ENCODE measurements at places on chromosomes 1 and 21.
A peak's percentile ranks its signal among the peaks of the same experiment; 100 is the strongest.

- peak; percentile 50 for DNase-seq
These were observed 101.4 kb upstream of the VAMP3 start for GRCh38 chr1:7669559-7670311.

GRCh38 chr1:6497215-6497866, 5.9 kb upstream of the PLEKHG5 start:
- DNase-seq: peak; percentile 40

DNA sequence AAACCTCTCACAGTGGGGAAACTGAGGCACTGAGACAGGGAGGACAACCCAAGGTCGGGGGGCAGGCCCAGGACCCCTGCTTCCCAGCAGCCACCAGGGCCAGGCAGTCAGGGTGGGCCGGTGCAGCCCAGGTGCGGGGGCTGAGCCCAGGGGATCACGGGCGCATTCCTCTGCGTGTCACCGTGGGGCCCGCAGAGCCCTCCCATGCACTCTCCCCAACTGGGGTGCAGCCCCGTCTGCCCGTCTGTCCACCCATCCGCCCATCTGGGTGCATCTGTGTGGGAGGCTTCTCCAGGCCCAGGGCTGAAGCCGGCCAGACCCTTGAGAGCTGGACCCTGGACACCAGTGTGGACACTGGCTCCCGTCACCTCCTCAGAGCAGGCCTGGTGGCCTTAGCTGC, 2.9 kb upstream of the PLCH2 start:
- no peak for DNase-seq

DNA sequence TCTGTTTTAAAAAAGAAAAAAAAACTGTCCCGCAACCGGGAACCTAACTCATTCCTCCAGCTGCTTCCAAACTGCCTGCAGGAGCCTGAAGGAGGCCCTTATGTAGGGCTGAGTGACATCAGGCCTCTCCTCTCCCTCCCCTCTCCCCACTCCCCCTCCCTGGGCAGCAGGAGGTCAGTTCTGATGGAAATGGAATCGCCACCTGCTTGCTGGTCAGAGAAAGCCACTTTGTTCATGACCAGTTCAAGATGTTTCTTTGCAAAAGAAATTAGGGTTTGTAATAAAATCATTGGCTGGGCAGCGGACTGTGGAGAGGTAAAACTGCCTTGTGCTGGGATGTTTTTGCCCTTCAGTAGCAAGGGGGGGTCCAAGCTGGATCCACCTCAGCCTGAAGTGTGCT, at the start of gene MAP1LC3C:
Gene MAP1LC3C, minus strand, starts transcription at position 73 of the 400 bp plus-strand sequence. CDS start 90 bp downstream, outside the sequence.
- DNase-seq: no peak

GRCh38 chr1:230749150-230749549, 2.0 kb downstream of the CAPN9 start:
- no peak for DNase-seq

DNA sequence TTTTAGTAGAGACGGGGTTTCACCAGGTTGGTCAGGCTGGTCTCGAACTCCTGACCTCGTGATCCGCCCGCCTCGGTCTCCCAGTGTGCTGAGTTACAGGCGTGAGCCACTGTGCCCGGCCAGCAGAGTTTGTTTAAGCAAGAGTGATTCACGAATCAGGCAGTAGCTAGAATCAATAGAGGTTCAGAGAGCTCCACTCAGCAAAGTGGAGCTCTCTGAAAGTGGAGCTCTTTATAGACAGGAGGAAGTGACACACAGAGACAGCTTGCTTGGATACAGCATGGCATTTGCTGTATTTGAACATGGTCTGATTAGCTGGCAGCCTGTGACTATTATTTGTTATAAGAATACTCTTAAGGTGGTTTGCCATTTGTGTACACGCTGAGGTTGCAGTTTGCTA, 27.1 kb upstream of the CD34 start:
- no peak for DNase-seq

GRCh38 chr1:77925956-77926355, 37.5 kb downstream of the NEXN start:
- DNase-seq: no peak

DNA sequence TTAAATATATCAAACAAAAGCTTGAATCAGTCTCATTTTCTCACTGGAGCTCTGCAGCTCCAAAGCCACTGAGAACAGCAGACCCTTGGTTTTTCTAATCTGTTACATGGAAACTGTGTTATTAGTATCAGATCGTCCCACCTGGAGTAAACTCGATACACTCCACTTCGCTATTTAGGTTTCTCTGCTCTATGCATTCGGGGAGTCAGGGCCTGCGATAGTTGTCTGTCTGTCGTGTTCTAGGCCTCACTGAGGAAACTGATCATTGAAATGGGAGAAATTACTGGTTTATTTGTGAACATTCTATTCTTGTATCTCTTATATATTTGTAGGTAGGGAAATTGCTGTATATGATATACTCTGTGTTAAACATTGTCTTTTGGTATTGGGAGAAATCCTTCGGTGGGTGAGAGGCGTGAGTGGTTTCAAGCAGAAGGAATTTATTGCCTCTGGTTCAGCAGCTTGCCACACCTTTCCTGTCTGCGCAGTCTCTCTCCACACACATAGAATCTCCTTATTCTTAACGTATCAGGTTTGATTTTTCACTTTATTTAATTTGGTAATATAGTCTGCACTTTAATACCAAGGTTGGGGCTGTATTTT, 8.5 kb downstream of the PRDM2 start:
- no peak for DNase-seq

GRCh38 chr1:169945181-169945580, 51.5 kb upstream of the SCYL3 start:
- no peak for DNase-seq

GRCh38 chr1:214213136-214213535, 67.8 kb upstream of the SMYD2 start:
- DNase-seq: no peak

DNA sequence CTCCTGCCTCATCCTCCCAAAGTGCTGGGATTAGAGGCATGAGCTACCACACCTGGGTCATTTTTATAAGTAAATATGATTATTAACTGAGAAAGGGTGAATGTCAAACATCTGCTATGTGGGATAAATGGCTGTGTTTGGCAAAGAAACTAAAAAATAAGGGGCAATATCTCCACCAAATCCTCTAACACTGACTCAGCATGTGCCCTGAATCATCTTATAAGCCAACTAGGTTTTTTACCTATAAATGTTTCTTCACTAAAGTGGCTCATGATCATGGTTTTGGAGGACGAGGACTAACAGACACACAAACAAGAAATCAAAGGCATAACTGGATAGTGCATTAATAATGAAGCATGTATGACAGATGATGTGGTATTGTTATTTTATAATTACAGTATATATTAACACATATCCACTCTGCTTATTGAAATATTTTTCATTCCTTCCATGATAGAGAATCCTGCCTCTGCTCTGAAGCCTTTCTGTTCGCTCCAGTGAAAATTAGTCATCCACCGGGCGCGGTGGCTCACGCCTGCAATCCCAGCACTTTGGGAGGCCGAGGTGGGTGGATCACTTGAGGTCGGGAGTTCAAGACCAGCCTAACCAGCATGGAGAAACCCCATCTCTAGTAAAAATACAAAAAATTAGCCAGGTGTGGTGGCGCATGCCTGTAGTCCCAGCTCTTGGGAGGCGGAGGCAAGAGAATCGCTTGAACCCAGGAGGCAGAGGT, 11.7 kb upstream of the ARHGAP29 start:
- no peak for DNase-seq

DNA sequence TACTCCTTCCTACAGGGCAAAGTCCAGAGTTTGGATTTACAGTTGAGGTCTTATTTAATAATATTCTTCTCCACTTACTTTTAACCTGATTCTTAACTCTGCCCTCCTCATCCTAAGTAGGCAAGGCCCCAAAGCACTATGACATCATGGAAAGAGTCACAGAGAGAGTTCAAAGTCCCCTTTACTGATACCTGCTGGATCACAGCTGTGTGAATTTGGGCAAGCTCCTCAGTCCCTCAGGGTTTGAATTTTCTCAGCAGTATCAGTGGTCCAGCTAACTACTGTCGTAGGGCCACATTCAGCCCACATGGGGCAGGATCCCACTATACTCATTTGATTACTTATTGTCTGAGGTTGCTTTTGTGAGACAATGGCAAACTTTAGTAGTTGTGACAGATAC, 16.0 kb downstream of the TYW3 start:
- no peak for DNase-seq

- DNase-seq: no peak
These were observed 119.4 kb downstream of the KCNJ15 start for GRCh38 chr21:38376235-38376634.

- no peak for DNase-seq
These were observed 38.9 kb downstream of the CCDC18 start for GRCh38 chr1:93219443-93219842.

GRCh38 chr1:153375511-153375910, at the start of gene S100A12:
S100A12 (minus strand) TSS chr1:153375621; CDS start chr1:153374592, 1,029 bp downstream.
- no peak for DNase-seq

DNA sequence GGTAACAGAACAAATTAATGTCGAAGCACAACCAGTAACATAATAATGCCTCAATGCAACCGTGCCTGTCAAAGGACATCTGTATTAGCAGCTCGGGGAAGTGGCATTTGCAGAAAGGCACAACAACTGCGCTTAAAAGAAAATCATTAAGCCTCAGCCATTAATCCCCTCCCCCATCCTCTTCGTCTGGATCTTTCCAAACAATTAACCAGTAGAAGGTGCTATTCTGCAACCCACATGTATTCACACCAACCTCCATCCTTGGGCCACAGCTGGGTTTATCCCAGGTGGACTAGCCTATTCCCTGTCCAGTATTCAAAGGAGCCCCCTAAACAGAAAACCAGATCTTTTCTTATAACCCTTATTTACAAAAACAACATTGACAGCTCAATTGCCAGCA, 2.6 kb downstream of the RERE start:
- no peak for DNase-seq

DNA sequence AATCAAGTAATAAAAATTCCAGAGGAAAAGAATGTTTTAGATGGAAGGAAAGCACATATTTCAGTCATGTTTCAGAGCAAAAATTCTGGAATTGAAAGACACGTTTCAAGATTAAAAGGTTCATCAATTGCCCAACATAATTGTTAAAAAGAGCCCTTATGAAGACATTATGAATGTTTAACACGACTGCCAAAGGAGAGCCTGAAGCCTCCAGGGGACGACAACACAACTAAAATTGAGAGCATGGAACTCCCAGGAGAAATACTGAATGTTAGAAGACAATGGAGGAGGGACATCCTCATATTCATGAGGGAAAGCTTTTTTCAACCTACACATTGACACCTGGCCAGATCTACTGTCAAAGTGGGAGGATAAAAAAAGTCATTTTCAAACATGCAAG, 16.0 kb downstream of the OR2T11 start:
- peak; percentile 46 for DNase-seq

DNA sequence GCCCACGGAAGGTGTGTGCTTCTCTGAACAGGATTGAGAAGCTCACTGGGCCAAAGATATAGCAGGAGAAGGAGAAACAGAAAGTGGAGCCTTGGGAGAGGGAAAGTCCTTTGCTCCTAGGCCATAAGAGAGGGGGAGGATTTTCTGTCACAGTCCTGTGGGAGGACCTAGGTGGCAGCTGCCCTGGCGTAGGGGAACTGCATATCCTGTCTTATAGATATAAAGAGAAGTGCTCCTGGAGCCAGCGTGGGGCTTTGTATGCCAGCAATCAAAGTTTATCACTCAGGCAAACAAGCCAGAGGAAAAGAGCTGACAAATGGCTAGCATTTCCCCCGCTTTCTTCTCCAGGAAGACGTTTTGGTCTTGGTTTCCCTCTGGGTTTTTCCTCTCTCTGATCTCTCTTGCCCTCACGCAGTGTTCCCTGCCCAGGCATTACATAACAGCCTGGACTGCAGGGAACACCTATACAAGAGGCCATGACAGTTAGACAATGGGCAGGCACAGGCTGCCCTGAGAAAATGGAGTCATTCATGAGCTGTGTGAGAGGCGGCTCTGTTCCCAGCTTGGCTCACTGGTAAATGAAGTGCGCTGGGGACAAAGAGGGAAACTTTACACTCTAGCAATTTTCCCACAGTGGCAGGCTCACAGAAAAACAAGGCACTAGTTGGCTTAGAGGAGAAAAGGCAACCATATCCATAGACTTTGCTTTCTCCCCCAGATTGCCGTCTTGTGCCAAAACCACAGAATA, 52.5 kb upstream of the ZNF648 start:
- DNase-seq: no peak

DNA sequence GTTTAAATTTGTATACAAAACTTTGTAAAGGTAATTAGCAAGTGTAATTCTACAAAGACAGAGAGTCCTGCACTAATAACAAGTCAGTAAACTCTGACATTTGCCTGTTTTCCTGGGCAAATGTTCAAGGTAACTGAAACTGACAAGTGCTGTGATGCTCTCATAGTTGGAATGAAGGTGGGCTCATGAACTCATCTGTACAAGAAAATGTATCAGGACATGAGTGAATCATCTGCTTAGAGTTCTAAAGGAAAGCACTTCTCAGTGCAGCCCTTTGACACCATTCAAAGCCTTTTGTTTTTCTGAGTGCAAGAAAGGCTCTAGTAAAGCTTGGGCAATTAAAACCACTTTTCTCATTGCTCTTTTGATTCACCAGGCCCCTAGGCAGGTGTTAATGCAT, 91.5 kb downstream of the UROD start:
- DNase-seq: no peak

DNA sequence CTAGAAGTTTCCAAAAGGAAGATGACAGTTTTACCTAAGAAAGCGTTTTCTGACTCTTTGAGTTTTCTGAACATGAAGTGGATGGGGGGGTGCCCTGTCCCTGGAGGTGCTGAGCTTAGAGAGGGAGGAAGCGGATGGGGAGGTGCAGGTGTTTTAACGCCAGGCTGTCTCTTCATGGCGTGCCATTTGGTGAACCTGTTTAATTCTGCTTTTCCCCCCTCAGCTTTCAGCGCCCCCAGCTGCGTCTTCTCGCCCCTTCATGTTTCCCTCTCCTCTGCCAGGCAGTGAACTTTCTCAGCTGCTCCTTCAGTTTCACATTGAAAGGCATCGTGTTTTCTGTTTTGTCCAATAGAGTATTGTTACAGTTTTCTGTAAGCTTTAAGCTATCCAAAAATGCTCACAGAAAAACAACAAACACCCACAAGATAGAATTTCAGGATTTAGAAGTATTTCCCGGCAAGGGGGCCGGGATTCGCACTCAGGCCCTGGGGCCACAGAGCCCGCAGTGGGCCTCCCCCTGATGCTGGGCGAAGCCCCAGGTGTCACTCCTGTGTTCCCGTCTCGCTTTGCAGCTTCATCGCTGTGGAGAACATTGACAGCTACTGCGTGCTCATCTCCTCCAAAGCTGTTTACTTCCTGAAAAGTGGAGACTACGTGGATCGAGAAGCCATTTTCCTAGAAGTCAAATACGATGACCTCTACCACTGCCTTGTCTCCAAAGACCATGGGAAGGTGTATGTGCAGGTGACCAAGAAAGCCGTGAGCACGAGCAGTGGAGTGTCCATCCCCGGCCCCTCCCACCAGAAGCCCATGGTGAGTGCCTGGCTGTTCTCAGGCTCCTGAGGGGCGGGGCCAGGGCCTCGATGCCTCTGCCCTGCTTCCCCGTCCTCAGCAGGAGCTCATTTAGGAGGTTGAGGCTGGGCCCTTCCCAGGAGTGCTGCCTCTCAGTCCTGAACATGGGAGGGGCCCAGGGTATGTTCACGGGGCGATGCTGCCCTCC, 111.4 kb downstream of the DHRS3 start:
- DNase-seq: no peak

DNA sequence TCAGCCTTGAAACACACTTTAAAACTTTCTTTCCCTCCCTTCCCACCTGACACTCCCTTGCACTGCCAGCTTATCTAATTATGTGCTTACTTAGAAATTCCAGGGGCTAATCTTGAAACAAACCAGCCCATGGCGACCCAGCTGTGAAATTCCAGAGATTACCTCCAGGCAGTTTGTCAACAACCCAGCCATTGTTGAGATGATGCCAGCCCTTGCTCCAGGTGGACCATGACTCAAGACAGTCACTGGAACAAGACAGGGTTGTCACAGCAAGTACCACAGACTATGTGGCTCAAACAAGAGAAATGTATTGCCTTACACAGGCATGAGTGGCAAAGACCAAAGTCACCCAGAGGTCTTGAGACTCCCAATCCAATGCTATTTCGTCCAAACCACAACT, 7.9 kb downstream of the FYB2 start:
- no peak for DNase-seq
